ENCODE measurements at places on chromosomes 1 and 21. TPM values are rescaled to one million over a fixed set of nuclear protein-coding genes. Genes with fewer than 3 reads are reported as not detected.

DNA sequence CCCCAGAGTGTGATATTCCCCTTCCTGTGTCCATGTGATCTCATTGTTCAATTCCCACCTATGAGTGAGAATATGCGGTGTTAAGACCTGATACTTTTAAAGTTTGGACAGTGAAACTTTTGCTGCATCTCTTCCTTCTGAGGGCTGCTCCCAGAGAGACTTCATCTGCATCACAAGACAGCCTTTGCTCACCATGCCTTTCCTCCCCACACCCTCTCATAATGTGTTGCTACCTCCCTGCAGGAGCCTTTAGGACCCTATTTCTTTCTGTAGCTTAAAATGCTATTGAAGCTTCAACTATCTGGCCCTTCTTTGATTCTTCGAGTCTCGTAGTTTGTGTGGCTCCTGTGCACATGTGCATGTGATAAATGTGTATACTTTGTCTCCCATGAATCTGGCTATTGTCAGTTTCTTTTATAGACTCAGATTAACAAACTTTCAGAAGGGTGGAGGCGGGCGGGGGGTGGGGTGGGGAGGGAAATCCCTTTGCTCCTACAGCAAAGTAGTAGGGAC is 23.7 kb downstream of the LEPR start:
- no peak for DNase-seq
- H3K4me1 ChIP-seq, result peaks cover 9% of the 10 kb centered on the region
- no peak overlapping the region for H3K4me3 ChIP-seq
- no peaks in the 10 kb centered on the region for H3K36me3 ChIP-seq

DNA sequence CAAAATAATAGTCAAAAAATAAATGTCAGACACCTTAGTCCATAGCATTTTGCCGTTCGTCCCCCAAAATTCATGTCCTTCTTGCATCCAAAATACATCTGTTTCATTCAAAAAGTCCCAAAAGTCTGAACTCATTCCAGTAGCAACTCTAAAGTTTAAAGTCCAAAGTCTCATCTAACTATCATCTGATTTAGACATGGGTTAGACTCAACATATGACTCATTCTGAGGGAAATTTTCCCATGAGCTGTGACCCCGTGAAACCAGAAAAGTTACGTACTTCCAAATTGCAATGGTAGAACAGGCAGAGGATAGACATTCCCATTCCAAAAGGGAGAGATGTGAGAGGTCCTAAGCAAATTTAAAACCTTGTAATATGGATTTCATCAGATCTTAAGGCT is 48.6 kb upstream of the CACHD1 start:
- H3K4me1 ChIP-seq, result no peaks in the 10 kb centered on the region
- no peak overlapping the region for H3K4me3 ChIP-seq
- no peak for DNase-seq
- no peak overlapping the region for H3K27ac ChIP-seq

DNA sequence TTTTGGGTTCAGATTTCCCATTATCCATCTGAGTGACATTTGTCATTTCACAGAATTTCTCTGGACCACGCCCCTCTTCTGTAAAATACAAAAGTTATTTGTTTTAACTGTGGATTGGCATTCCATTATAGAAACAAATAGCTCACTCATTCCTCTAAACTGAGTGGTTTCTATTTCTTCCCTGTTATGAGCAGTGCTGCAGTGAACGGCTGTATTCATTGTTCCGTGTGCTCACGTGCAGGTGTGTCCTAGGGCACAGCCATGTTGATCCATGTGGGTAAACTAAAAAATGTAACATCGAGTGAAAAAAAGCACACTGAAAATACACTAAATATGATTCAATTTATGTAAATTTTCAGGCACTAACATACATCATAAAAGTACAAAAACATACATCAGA is 27.0 kb upstream of the IL12RB2 start:
- no peak overlapping the region for H3K27ac ChIP-seq
- H3K36me3 ChIP-seq, result no peaks in the 10 kb centered on the region
- no peak overlapping the region for H3K4me3 ChIP-seq
- H3K4me1 ChIP-seq, result no peaks in the 10 kb centered on the region
- no peaks in the 10 kb centered on the region for H3K27me3 ChIP-seq
- no peak for DNase-seq

- H3K4me3 ChIP-seq, result peak overlapping the region; percentile 69
- peak overlapping the region; percentile 78 for H3K27ac ChIP-seq
- DNase-seq, result peak; percentile 38
- H3K4me1 ChIP-seq, result peaks cover 10% of the 10 kb centered on the region
- H3K36me3 ChIP-seq, result no peaks in the 10 kb centered on the region
- no peaks in the 10 kb centered on the region for H3K27me3 ChIP-seq
These were observed 772 bp downstream of the UCK2 start for GRCh38 chr1:165828103-165828668.

DNA sequence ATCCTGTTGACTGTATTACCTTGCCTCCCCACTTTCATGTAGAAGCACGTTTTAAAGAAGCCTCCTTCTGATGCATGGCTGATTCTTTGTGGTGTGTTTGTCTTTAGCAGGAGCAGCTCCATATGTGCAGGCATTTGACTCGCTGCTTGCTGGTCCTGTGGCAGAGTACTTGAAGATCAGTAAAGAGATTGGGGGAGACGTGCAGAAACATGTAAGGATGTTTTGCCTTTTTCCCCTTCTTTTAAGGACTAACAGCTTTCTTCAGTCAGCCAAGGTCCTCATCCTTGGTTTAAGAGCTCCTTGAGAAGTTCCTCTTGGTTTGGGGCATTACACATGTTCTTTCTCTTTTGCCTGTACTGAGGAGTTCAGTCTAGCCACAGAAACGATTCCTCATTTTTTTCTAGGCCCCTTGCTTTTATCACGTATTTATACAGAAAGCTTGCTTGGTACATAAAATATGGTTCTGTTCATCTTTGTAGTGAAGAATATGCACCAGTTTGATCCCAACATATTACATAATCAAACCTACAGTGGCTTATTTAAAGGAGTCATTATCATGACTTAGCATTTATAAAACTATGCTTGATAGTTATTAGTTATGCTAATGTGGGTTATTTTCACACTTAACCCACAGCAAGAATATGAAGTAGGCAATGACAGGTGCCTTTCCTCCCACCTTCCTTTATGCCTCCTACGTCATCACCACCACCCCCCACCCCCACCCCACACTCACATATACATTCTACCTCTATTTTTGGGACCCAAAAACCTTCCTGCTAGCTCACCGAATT is 19.6 kb downstream of the CAP1 start:
- H3K36me3 ChIP-seq, result no peaks in the 10 kb centered on the region
- no peaks in the 10 kb centered on the region for H3K27me3 ChIP-seq
- H3K4me3 ChIP-seq, result no peak overlapping the region
- no peaks in the 10 kb centered on the region for H3K4me1 ChIP-seq

- H3K27ac ChIP-seq, result no peak overlapping the region
- H3K27me3 ChIP-seq, result no peaks in the 10 kb centered on the region
- H3K36me3 ChIP-seq, result no peaks in the 10 kb centered on the region
- H3K4me1 ChIP-seq, result no peaks in the 10 kb centered on the region
- no peak for DNase-seq
These were observed 13.3 kb downstream of the TRIM46 start for GRCh38 chr1:155186794-155187455.

- no peak overlapping the region for H3K4me3 ChIP-seq
- H3K4me1 ChIP-seq, result no peaks in the 10 kb centered on the region
- H3K27me3 ChIP-seq, result no peaks in the 10 kb centered on the region
- H3K27ac ChIP-seq, result no peak overlapping the region
- no peak for DNase-seq
These were observed 60.5 kb upstream of the PRMT6 start for GRCh38 chr1:106995970-106996369.

DNA sequence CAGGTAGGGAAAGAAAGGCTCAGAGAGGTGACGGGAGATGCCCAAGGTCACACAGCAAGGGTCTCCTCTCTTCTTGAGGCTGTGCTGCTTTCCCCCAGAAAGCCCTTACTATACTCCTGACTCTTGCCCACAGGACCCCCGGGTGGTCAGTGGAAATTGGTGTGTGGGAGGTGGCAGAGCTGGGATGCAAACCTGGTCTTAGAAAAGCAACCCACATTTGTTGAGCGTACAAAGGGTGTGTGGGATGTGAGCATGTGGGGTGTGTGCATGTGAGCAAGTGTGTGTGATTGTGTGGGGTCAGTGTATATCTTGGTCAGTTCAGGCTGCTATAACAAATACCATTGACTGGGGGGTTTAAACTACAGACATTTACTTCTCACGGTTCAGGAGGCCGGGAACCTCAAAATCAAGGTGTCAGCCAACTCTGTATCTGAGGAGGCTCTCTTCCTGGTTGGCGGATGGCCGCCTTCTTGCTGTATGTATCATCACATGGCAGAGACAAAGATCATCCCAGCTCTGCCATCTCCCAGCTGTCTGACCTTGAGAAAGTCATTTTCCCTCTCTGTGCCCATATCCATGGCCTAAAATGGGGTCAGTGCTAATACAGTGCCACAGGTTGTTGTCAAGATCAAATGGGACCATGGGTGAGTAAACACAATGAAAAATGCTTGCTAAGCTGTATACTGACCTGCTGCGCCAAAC is 268.5 kb downstream of the PTPRU start:
- no peak for DNase-seq
- H3K36me3 ChIP-seq, result no peaks in the 10 kb centered on the region
- H3K4me1 ChIP-seq, result no peaks in the 10 kb centered on the region
- no peak overlapping the region for H3K27ac ChIP-seq
- H3K4me3 ChIP-seq, result no peak overlapping the region

- H3K4me3 ChIP-seq, result no peak overlapping the region
- no peaks in the 10 kb centered on the region for H3K36me3 ChIP-seq
- H3K27ac ChIP-seq, result peak overlapping the region; percentile 39
- H3K4me1 ChIP-seq, result peaks cover 32% of the 10 kb centered on the region
- DNase-seq, result no peak
- H3K27me3 ChIP-seq, result no peaks in the 10 kb centered on the region
These were observed 791 bp upstream of the STX6 start for GRCh38 chr1:181023265-181024057.

- no peaks in the 10 kb centered on the region for H3K4me1 ChIP-seq
- H3K27ac ChIP-seq, result no peak overlapping the region
These were observed 64.0 kb downstream of the SYT6 start for GRCh38 chr1:114089502-114090138.

DNA sequence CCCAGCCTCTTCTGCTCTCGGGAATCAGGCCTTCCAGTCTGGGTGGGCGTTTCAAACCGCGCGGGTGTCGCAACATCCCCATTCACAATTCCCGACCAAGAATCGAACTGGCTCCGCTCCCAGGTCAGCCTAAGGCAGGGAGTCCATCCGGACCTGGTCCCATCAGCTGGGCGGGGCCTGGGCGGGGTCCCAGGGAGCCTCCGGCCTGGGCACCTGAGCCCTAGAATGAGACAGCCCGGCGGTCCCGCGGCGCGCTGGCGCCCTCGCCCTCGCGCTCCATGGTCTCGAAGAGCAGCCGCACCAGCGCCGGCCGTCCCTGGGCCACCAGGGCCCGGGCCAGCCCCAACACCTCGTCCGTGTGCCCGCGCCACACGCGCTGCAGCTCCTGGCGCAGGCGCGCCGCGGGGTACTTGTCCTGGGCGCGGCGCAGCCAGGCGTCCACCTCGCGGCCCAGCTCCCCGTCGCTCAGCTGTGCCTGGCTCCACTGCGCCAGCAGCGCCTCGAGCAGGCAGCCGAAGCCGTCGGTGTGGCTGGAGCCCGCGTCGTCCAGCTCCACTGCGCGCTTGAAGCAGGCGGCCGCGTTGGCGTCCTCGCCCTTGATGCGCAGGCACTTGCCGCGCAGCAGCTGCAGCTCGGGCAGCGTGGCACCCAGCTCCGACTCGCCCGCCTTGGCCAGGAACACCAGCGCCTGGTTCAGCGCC is 16.9 kb upstream of the PARS2 start:
- H3K4me3 ChIP-seq, result no peak overlapping the region
- peaks cover 9% of the 10 kb centered on the region for H3K27me3 ChIP-seq
- DNase-seq, result no peak
- H3K4me1 ChIP-seq, result no peaks in the 10 kb centered on the region
- no peak overlapping the region for H3K27ac ChIP-seq

- H3K4me3 ChIP-seq, result no peak overlapping the region
- no peaks in the 10 kb centered on the region for H3K36me3 ChIP-seq
- no peak for DNase-seq
- no peaks in the 10 kb centered on the region for H3K4me1 ChIP-seq
- H3K27ac ChIP-seq, result no peak overlapping the region
These were observed 63.7 kb downstream of the SIM2 start for GRCh38 chr21:36762642-36763041.

LRRN2 gene
- 4.7 TPM for total RNA-seq

MSH4 gene
- 0.33 TPM for total RNA-seq

SHISA4 gene
- 105 TPM for total RNA-seq

FOXJ3 gene
- 34.7 TPM for total RNA-seq

LAPTM5 gene
- 88.5 TPM for total RNA-seq

PLEKHO1 gene
- 60.4 TPM for total RNA-seq

FNDC5 gene
- 50.9 TPM for total RNA-seq

Measured in adrenal gland (tissue), 19 donors.